Activated CD8-positive, alpha-beta T cell treated with anti-CD3 and anti-CD28 coated beads, Interleukin-2, amount 10 ng/mL, durations not matched to agents 7 days and 5 days (primary cell): ENCODE measurements at places on chromosomes 13 and 19. TPM values are rescaled to one million over a fixed set of nuclear protein-coding genes. Genes with fewer than 3 reads are reported as not detected.
A peak's percentile ranks its signal among the peaks of the same experiment; 100 is the strongest.

ZNF665 gene
- 5.9 TPM for total RNA-seq

CBLC gene
- not detected for total RNA-seq

GRCh38 chr13:23384111-23384510 is 49.4 kb downstream of the SACS start:
- peaks cover 3% of the 10 kb centered on the region for H3K36me3 ChIP-seq
- H3K4me1 ChIP-seq, result peaks cover 29% of the 10 kb centered on the region
- no peak for DNase-seq
- H3K4me3 ChIP-seq, result no peak overlapping the region
- peaks cover 10% of the 10 kb centered on the region for H3K27me3 ChIP-seq

GRCh38 chr19:17784201-17785008 is 10.5 kb upstream of the B3GNT3 start:
- peak overlapping the region; percentile 77 for H3K27ac ChIP-seq
- no peak overlapping the region for H3K4me3 ChIP-seq
- peaks cover 39% of the 10 kb centered on the region for H3K36me3 ChIP-seq
- no peaks in the 10 kb centered on the region for H3K27me3 ChIP-seq
